ENCODE measurements at places on chromosomes 5 and 9.

- DNase-seq, result no peak
Observed at GRCh38 chr5:152978141-152978835, 512.2 kb upstream of the GRIA1 start.

GRCh38 chr5:110150199-110150598 is 460.5 kb downstream of the MAN2A1 start:
- DNase-seq, result no peak

- no peak for DNase-seq
Observed at GRCh38 chr5:158421319-158421718, 562.4 kb upstream of the CLINT1 start.

GRCh38 chr5:32769711-32770110 is 58.6 kb downstream of the NPR3 start:
- DNase-seq, result no peak

- no peak for DNase-seq
Observed at GRCh38 chr9:114007991-114008666, 70.0 kb downstream of the AMBP start.

DNA sequence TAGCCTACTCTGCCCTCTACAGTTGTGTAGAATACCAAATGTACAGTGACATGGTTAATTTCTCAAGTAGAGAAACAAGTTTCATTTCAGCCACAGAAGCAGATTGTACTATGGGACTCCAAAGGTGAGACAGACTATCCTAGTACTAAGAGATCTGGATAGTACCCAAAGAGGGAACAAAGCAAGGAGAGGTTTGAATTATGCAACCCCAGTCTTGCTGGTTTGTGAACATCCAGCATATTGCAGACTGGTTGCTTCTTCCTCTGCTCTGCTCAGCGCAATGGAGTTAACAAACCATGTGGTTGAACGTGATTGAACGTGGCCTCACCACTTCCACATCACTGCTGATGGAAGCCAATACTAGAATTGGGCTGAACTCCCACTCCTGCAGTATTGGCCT is 43.3 kb upstream of the ALDOB start:
- no peak for DNase-seq

DNA sequence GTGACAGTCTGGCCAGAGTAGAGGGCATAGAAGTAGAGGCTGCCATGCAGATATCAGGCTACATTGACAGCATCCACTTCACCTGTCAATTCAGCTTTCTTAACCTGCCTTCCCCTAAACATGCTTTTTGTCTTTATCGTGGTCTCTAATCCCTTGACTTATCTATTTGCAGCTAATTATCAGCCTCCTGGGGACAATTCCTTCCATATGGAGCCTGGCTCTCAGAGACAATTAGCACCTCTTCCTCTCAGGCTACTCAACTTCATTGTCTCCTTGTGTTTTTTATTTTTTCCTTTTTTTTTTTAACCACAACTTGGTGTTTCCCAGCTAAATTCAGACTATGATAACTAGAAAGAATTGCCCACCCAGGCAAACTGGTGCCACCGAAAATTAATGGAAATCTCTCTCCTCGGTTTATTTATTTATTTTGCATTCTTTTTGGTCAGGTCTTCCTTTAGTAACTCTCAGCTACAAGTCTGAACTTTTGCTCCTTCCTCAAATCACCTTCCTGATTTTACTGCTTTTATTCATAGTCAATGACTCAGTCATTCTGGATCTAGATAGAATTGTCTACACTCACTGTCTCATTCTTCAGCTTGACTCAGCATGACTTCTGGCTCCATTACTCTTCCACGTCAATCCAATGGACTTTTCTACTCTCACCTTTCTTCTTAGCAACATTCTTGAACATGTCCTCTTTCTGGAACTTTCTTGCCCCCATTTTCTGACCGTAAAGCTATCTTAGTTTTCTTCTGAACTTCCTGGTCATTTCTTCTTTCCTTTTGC is 63.0 kb upstream of the BASP1 start:
- no peak for DNase-seq

DNA sequence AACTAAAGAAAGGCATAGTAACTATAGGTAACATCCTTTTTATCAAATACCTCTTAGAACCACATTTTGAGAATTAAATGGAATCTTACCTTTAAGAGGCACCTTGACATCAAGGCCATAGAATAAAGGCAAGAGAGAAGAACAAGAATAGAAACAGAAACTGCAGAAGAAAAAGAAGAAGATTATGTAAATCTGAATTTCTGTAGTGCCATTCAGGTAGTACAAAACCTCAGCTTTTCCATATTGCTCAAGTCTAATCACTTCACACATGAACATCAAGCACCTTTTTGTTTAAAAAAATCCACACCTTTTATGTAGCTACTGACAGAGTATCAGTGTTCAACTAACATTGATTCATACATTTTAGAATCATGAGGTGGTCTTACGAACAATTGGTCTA is 91.8 kb upstream of the DPYSL3 start:
- no peak for DNase-seq

DNA sequence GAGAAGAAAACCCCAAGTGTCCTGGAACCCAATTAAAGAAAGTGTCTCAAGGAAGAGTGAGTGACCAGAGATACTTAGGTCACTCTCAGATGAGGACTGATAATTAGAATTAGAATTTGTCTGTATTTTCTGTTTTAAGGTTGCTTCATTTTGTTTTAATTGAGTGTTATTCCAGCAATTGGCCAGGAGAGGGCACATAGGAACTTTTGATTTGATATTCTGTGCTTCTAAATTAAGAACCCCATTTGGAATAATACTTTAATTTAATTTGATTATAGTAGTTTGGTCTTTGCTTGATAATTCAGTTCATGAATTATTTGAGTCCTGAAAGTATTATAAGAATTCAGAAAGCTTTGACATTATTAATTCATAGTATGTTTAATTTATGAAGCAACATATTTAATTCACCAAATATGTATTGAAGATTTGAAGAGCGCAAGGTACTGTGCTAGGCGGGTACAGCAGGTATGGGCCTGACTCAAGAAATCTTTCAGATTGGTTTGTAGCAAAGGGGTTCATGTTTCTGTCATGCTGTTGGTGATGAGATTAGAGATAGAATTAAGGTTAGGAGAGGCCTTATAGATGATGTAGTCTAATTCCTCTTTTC is 4.9 kb downstream of the MRPL22 start:
- no peak for DNase-seq

DNA sequence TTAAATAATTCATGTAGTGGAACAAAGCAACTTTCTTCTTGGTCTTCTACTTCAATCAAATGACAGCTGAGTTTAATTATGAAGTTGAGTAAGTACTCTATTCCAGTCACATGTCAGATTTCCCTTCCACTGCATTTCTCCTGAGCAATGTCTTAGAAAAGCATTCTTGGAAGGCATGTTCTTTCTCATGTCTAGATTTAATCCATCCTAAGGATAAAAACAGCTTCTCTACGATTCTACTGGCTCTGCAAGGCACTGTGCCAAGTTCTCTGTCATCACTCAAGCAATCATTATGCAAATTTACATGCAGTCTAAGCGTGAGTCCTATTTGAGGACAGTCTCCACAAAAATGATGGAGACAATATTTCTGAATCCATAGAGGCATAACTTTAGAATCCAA is 142.4 kb downstream of the YIPF5 start:
- DNase-seq, result no peak

DNA sequence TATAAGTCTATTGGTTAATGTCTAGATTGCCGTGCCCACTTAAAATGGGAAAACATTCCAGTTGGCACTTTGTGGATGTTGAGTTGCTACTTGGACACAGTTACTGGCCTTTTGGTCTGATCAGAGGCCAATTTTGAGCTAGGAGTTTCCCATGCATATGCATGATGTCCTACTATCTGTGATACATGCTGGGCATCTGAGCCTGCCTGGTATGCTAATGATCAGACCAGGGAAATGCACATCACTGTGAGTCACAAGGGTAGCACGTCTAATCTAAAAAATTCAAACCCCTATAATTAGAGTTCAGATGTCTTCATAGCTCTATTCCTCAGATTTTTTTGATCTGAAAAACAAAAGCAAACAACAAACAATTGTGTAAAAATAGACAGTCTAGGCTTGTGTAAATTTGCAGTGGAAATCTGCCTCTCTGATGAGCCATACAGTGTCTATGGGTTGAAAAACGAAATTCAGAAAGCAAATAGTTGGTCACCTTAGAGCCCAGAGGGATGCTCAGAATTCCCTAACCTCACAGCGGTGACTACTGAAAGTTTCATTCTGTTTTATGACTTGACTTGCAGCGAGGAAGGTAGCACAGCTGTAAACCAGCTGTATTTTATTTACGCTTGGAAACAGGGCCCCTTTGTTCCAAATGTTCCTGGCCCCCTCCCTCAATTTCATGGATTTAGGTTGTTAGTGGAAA is 37.3 kb downstream of the PALM2AKAP2 start:
- DNase-seq, result no peak

GRCh38 chr5:31934156-31934555 is 240.0 kb downstream of the GOLPH3 start:
- DNase-seq, result no peak

DNA sequence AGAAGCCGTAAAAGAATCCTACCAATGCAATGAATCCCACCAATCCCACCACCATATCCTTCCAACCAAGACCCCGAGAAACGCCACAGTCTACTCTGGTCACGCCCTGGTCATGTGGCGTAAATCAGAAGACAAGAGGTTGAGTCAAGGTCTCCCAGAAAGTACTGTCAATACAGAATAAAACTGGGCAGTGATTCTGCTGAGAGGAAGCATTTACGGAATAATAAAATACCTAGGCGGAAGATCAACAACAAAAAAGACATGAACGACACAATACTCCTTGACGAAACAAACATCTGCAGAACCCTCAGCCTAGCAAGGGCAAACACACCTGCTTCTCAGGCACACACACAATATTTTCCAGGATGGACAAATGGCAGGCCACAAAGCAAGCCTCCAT is 62.8 kb downstream of the GOLM1 start:
- DNase-seq, result no peak

GRCh38 chr5:132853323-132853722 is 12.9 kb downstream of the GDF9 start:
- DNase-seq, result no peak

DNA sequence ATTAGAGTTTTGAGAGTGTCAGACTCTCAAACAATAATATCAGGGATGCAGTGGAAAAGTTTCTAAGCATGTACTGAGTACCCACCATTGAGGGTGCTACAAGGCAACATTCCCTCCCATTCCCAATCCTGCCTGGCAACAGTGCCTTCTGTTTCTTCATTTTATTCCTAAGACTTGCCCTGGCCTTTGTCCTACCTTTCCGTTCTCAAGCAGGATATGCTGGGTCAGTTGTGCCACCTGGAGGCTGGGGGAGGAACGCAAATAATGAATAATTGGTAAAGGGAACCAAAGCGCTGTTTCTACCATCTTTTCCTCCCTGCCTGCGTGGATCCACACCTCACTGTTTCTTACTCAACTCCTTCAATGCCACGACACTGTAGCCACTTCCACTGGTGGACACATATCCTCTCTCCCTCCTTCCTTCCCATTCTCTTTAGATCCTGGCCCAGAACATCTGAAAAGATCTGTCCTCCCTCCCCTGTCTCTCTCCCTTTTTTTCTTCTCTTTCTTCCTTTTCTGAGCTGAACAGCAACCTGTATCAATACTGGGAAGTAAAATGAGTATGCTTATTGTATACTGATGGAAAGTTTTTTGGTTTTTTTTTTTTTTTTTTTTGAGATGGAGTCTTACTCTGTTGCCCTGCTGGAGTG is 149.5 kb downstream of the C9orf152 start:
- DNase-seq, result no peak

DNA sequence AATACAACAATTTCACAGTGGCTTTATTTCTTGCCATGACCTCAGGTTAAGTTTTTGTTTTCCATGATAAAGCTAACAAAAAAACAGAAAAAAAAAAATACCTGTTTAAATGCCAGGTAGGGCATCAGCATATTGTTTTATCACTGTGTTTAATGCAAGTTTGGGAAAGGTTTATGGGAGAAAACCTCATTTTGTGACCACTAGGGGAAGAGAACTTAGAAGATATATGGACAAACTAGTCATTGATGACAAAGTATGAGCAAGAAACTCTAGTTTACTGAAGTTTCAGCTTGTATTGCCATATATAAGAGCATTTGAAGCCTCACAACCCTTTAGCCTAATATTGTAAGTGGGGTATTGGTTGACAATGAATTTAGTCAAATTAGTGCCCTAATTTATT is 1431.4 kb upstream of the CDH18 start:
- no peak for DNase-seq

Data from GM12891 (cell line).